ENCODE measurements at places on chromosomes 4 and X.

DNA sequence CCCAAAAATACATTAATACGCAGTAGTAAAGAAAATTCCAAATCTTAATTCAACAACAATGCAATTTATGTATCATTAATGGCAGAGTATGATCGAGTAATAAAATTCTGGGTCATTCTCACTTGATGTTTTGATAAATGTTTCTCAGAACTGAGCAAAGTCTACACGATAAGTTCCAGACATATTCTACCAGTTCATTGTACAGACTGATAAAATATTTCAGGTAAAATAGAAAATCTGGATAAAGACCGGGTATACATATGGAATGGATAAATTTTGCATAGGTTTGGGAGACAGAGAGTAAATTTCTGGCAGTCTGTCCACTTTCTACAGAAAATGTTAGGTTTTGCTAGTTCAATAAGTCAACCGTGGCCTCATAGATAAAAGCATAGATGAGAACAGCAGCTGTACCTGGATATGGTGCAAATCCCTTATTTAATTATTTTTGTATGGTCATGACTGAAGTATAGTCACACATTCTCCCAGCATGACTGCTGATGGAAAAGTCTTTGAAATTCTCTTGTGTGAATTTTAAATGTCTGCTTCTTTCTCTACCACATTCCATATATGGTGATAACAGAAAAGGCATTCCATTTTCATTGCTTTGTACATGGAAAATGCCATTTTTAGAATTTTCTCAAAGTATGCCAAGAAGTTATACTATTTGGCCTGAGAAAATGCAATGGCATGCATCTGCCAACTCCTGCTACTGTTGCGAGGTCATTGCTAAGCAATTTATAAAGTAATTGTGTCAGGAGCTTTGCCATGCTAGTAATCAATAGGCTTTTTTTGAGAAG lies 301.9 kb upstream of the ARSJ start:
- no peak for DNase-seq

DNA sequence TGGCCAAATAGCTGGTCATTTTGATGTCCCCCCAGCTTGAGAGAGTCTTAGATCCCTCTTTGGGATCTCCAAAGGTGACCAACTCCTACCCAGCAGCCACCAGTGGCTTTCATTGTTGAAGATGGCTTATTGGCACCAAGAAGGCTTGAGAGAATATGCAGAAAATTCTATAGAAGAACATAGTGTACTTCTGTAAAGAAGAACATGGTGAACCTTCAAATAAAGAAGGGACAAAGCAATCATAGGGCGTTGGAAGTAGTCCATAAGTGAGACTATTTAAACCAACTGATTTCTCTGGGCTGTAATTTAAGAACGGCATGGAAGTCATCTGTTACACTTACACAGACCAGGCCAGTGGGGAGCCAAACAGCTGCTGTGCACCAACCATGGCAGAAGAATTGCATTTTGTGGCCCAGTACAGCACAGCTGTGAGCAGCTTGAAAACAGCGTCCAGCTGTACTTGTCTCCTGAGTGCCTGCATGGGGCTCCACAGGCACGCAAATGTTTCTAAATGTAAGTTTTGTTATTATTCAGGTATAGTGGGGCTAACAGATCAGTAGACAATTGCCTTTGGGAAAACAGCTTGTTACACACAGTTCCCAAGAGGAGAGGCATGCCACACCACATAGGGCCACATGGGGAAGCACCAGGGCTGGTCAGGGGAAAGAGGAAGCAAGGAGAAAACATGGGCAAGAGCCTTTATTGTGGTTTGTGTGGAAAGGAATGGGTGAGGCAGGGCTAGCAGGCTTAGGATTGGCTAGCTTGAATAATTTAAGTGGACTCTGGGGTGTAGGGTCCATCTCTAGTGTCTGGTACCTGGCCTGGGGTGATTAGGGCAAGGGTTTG lies 125.0 kb downstream of the ARHGAP6 start:
- DNase-seq: no peak

- DNase-seq: no peak
These were observed 69.6 kb upstream of the SLC4A4 start for GRCh38 chr4:71269233-71269632.

GRCh38 chr4:40656201-40656863 lies 26.7 kb upstream of the RBM47 start:
- no peak for DNase-seq

DNA sequence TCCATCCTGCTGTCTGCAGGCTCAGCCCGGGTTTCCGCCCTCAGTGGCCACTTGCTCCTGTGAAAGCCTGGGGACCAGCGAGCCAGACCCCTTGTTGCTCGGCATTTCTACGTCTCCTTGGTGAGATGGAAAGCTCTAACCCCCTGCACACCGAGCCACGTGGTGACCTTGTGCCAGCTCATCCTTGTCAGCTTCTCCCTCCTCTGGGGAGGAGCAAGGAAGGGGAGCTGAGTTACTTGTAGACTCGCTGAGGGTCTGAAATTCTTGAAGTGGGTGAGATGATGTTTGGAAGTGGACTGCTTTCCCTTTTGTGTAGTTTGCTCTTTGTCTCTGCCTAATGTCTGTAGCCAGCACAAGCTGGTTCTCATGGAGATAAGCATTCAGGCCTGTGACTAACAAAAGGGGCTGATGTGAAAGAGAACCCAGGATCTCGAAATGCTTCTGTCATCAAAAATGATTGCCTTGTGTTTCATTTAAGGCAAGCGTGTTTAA lies 29.3 kb downstream of the RGS12 start:
- no peak for DNase-seq

DNA sequence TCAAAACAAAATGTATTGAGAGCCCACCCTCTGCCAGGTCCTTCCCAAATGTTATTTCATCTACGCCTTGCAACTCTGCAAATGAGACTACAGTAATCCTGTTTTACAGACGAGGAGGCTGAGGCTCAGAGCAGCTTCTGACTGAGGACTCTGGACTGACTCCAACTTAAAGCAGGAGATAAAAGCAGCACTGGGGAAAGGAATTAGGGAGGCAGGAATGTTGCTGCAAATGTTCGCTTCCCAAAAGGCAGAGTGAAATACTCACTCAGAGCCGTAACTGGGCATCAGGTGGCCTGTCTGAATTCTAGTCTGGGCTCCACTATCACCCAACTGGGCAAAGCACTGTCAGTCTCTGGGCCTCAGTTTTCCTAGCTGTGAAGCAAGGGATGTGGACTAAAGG lies 94.7 kb upstream of the SRD5A3 start:
- DNase-seq: no peak

GRCh38 chr4:185013417-185014125 lies 4.7 kb upstream of the HELT start:
- no peak for DNase-seq

DNA sequence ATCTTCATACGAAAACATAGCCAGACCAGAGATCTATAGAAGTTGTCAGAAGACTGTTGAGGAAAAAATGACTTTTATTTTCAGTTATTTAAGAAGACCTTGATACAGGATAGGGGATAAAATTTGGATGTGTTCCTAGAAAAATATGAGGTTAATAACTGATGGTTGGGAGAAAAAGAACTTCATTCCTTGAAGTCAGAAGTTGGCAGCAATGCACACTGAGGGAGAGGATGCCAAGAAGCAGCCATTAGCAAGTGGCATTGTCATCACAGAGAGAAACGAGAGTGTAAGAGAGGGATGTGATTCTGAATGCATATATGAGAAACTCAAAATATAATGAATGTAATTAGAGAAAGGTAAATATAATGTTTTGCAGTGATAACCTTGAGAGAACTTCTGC lies 382.1 kb upstream of the EPHA5 start:
- DNase-seq: no peak

DNA sequence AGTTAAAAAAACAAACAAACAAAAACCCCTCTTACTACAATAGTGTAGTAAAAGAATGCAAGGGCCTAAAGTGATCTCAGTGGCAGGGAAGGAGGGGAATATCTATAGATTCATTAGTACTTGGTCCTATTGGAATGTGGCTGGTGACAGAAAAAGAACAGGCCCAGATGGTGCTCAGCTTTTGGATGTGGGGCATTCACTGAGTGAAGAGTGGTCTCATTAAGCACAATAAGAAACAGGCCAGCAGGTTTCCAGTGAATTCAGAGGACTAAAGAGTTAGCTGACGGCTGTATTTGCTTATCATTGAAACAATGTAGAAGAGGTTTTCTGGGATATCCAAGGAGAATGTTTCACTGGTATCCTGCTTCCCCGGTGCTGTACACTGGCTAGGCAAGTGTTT lies 243.8 kb upstream of the HHIP start:
- no peak for DNase-seq

DNA sequence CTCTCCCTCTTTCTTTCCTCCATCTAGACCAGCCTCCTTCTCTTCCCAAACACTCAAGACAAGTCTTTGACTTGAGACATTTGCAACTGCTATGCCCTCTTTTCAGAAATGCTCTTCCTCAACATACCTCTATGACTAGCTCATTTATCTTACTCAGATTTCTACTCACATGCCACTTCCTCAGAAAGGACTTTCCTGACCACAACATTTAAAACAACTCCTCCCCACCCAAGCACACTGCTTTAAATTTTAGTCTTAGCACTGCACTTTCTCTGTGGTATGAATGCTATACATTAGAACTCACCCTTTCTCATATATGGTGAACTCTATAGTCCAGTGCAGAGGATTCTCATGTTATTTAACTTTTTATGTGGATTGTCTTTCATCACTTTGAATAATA lies 28.4 kb upstream of the SULT1E1 start:
- DNase-seq: no peak

DNA sequence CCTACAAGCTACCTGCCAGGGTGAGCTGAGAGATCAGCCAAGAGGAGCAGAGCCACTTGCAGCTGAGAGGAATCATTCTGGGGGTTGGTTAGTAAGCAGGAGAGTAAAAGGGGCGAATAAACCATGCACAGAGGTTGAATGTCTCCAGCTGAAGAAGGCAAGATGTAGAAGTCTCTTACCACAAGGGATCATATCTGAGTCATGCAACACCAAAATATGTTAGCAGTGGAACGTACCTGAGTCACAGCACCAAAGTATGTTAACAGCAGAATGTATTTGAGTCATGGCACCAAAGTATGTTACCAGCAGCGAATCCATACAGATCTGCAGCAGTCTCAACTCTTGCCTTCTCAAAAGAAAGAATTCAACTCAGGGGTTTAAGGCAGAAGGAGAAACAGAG lies 29.9 kb downstream of the C4orf51 start:
- DNase-seq: no peak

- no peak for DNase-seq
These were observed 156.1 kb downstream of the GRXCR1 start for GRCh38 chr4:43048570-43048969.

DNA sequence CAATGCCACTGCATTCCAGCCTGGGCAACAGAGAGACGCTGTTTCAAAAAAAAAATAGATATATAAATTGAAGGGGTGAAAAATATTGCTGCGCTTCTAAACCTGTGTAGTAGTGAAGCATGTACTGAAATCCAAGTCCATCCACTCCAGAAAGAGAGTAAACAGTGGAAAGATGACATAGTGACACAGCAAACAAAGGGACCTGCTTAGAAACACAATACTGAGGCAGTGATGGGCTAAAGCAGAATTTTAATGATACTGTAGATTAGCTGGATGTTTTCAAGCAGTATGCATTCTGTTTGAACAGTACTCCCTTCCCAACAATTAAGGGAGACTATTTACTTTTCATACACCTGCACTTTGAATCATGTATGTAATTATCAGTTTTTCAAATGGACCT lies 42.5 kb downstream of the TFDP3 start:
- no peak for DNase-seq

GRCh38 chr4:1705732-1706131 lies 6.4 kb downstream of the SLBP start:
- DNase-seq: no peak

- no peak for DNase-seq
These were observed 6.3 kb downstream of the TKTL2 start for GRCh38 chr4:163467082-163467770.

- no peak for DNase-seq
These were observed 541.5 kb downstream of the PCDH7 start for GRCh38 chr4:31261632-31262031.

DNA sequence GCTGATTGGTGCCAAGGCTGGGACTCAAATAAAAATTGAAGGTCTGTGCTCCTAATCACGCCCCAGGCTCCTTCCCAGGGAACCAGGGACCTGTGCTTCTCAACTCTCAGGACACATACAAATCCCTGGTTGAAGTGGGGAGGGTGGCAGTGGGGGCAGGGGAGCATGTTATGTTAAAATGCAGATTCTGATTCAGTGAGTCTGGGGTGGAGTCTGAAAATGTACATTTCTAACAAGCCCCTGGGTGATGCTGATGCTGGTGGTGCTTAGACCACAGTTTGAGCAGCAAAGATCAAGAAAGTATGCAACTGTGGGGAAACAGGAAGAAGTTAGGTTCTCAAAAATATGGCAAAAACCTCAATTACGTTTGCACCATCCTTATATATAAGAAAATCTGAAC lies 236.5 kb downstream of the MAGEB17 start:
- no peak for DNase-seq

- no peak for DNase-seq
These were observed 167.2 kb downstream of the LHFPL1 start for GRCh38 chrX:112512509-112512908.

DNA sequence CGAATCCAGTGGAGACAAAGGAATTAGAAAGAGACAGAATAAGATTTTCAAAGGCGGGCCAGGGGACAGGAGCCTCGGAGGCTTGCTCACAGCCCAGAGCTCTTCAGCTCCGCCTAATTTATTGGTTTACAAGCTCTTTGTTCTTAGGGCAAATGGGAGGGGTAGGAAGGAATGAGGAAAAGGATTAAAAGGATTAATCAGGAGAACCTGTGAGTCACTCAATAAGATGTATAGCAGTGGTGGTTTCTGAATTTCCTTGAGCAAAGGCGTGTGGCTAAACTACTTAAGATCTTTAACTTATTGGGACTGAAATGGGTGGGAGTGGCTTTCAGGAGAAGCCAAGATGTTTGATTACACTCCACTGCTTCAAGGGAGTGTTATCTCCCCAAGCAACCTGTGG lies 456.0 kb upstream of the SPANXN1 start:
- no peak for DNase-seq

- no peak for DNase-seq
These were observed 305.5 kb upstream of the EMCN start for GRCh38 chr4:100823066-100823992.

GRCh38 chr4:132266374-132266773 lies 882.7 kb upstream of the PCDH10 start:
- DNase-seq: no peak

GRCh38 chrX:136780241-136780640 lies 491 bp downstream of the ARHGEF6 start:
- DNase-seq: no peak

GRCh38 chrX:19867411-19867732 lies 20.0 kb downstream of the SH3KBP1 start:
- no peak for DNase-seq

- no peak for DNase-seq
These were observed 123.6 kb upstream of the TET2 start for GRCh38 chr4:105022811-105023667.

- no peak for DNase-seq
These were observed 30.0 kb downstream of the BBS12 start for GRCh38 chr4:122762520-122762919.

DNA sequence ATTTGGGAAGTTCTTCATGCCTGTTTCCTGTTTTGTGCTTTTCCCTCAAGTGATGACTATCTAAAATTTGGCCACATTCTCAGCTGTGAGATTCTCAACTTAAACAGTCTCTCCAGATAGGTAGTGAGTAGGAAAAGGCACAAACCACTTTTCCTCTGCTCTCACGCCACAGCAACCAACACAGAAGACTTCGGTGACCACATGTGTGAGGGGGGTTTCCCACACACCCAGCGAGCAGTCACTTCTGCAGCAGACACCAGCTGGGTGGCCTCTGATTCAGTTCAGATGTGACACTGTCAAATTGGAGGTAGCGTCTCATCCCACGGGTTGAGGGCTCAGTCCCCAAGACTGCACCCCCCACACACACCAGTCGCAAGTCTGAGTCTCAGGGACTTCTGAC lies 25.1 kb upstream of the CLDN34 start:
- peak; percentile 21 for DNase-seq

Data from stimulated activated CD8-positive, alpha-beta memory T cell treated with anti-CD3 and anti-CD28 coated beads, Interleukin-7, amount 100 ng/mL, for 24 hours (primary cell).